ENCODE measurements at places on chromosomes 6 and 20. TPM values are rescaled to one million over a fixed set of nuclear protein-coding genes. Genes with fewer than 3 reads are reported as not detected.
A peak's percentile ranks its signal among the peaks of the same experiment; 100 is the strongest.

DNA sequence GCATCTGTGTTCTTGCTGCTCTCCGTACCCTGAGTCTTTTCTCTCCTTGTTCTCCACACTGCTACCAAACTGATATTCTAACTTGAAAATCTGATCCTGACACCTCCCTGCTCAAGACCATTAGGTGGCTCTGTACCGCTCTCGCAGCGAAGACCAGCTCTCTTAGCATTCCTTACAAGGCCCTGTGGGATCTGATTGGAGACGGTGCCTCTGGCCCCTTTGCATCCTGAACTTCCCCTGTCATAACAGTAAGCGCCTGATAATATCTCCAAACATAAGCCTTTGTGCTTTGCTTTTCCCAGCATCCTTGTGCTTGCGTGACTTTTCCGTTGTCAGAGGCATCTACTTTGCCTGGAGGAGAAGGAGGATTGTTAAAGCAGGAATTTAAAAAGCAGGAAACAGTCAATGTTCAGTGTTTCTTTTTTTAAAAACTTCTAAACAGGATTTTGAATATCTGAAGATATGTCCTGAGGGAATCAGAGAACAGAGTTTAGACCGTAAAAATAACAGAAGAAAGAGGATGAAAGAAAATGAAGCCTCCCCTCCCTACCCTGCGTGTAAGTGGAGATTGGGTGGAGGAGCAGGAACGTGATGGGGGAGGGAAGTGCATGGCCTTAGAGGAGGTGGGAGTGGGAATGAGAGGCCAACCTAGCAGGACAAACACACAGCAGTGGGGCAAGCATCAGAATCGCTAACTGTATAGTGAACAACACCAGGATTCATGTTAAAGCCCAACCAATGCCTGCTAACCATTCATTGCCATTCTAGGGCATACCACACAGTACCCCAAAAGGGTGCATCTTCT lies 89.2 kb upstream of the STMND1 start:
- peak; percentile 54 for DNase-seq

- DNase-seq = no peak
These were observed 65.6 kb downstream of the PLG start for GRCh38 chr6:160767647-160768019.

DNA sequence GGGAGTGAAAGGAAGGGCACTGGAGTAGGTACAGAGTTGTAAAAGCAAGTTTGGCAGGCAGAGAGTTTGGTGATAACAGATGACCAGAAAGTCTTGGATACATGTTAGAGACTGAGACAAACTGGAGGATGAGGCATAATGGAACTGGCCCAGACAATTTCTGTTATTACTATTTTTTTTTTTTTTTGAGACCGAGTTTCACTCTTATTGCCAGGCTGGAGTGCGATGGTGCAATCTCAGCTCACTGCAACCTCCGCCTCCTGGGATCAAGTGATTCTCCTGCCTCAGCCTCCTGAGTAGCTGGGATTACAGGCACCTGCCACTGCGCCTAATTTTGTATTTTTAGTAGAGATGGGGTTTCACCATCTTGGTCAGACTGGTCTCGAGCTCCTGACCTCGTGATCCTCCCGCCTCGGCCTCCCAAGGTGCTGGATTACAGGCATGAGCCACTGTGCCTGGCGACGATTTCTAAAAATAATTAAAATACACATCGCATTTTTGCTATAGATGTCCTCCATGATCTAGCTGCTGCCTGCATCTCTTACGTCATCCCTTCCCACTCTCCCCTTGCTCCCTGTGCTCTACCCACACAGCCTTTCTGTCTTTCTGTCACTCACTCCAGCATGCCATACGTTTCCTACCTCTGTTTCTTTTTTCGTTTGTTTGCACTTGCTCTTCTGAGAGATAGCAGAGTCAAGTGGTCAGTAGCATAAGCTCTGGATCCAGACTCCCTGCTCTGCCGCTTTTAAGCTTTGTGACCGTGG lies 23.5 kb downstream of the MAPK14 start:
- no peak for DNase-seq

GRCh38 chr6:150334790-150335783 lies 33.7 kb upstream of the IYD start:
- peak; percentile 59 for DNase-seq

GRCh38 chr6:97215157-97215769 lies 67.8 kb downstream of the MMS22L start:
- peak; percentile 76 for DNase-seq

DNA sequence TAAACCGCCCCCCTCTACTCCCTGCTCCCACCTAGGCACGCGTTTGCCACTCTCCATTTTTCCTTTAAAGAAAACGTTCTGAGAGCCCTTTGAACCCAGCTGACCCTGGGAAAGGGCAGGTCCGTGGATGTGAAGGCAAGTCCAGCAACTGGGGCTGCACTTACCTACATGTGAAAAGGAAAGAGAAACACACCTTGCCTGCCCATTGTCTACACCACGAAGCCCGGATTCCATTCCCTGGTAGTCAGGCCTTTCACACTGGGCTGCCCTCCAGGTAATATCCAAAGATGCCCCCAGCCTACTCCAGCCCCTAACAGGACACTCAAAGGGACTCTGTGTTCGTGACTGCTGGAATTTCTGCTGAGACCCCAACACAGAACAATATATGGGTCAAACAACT lies 94.4 kb downstream of the CD83 start:
- DNase-seq = no peak

- DNase-seq = no peak
These were observed 213.1 kb downstream of the PREX1 start for GRCh38 chr20:48614593-48615274.

GRCh38 chr20:50152394-50153152 lies 950 bp downstream of the PEDS1 start:
- DNase-seq = no peak

DNA sequence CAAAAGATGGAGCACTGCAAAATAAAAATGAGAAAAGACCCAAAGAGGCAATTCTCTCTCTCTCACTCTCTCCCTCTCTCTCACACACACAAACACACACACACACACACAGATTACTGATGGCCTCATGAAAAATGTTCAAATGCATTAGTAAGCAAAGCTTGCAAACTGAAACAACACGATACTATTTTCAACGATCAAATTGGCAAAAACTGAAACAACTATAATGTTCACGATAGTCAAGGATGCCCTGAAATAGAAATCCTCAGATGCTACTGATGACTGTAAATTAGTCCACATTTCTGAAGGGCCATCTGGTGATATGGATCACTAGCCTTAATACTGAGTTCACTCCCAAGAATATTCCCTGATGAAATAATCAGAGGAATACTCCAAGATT lies 100.8 kb downstream of the TRERF1 start:
- no peak for DNase-seq

DNA sequence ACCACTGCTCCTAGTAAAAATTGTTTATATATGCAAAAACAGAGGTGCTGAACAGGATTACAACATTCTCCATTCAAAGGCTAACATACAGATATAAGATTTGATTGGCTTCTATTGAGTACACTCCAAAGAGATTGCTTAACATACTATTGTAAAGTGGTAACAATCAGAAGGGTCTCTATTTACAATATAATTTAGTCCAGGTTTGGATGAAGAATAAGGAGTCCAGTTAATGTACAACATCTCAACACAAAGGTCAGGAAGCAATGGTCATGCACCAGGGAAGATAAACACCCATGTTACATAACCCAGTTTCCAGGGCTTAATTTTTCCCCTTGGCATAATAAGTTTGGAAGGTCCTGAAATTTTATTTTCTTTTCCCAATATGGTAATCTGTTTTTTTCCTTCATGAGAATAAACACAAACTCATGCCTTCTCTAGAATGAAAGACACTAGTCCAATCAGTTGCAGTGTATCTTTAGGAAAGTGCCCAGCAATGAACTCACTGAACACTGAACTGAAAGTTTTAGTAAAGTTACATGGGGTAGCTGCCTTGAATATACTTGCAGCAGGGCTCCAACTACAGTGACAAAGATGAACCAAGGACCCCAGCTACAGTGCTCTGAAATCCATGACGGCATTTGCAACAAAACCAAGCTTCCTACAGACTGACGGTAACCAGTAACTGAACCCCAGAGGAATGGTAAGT lies 255.3 kb upstream of the GJE1 start:
- DNase-seq = no peak

DNA sequence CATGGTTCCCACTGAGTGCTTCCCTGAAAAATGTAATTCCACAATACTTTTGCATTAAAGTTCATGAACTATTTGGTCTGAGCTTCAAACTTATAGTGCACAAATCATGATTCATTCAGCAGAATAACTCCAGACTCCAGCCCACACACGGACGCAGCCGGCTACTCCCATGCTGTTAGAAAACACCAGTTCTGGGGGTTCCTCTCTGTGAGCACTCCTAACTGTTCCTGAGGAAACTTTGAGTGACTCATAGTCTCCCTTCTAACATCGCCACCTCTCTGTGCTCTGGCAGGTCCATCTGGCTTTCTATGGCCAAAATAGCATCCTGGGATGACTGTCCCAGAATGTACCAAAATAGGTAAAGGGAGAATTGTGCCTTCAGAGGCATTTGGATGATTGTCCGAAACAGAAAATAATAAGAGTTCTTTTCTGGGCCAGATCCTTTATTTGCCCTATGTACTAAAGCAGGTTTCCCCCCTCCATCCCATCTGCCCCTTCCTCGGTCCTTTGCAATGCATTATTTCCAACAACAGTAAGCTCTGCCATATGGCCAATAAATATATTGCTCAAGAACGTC lies 32.3 kb upstream of the LY86 start:
- no peak for DNase-seq

DNA sequence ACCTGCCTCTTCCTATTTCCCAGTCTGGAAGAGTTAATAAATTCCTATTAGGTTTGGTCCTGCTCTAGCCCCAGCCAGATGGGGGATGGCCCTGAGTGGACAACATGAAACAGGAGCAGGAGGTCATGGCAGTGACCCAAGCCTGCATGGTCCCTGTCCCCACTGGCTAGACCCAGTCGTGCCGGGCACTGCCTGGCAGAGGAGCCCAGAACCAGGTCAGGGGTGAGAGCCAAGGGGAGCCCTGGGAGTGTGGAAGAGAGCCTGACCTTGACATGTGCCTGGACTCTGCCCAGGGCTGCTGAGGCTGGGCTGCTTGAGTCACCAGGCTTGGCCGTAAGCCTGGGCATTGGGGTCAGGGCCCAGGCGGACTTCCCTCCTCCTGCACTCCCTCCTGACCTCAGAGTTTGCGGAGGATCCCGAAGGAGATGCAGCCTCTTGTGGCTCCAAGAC lies 3.6 kb downstream of the AVP start:
- no peak for DNase-seq

DNA sequence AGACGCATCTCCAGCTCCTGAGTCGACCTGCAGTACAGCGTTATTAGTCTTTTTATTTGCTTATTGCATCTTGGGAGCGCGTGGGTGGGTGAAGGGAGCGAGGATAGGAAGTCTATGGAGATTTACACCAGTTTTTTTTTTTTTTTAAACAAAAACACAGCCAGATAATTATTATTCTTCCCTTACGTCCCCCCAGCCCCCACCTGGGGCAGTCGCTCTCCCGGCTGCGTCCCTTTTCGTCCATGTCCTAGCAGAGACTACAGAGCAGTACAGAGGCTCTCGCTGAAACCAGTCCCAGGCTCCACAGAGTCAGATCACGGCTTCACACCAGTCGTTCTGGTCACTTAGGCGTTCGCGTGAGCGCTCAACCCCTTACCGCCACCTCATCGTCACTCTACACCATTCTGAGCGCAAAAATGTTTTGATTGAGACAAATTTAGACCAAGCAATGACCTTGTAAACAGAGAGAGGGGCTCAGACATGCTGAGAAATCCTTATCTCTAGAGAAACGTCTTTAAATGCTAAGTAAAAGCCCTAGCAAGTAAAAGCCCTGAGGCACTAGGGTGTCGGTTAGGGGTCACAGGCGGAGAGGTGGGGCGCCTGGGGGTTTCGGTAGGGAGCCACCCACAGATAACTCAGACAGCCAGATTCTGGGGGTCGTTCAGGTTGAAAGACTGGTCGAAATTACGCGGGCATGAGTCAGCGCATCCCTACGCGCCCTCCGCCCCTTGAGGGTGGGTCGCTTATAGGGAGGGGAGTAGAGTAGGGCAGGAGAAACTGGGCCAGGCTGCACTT lies 975 bp upstream of the PPT2 start:
- peak; percentile 70 for DNase-seq

DNA sequence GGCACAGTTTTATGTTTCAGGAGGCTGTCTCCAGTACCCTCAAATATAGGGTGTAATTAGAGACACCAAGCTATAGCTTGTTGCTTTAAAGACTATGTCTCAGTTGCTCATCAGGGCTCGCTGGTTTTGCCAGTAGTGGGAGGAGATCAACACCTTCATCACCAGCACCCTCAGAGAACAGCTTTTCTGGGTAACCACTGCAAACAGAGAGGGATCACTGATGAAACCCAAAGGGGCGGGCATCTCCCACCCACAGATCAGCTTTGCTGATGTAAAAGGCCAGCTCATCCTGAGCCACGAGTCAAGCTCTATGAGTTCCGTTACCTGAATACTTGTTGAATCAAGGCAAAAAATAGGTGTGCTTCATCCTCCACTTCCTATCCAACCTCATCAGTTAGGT lies 187.7 kb downstream of the AIG1 start:
- no peak for DNase-seq

DNA sequence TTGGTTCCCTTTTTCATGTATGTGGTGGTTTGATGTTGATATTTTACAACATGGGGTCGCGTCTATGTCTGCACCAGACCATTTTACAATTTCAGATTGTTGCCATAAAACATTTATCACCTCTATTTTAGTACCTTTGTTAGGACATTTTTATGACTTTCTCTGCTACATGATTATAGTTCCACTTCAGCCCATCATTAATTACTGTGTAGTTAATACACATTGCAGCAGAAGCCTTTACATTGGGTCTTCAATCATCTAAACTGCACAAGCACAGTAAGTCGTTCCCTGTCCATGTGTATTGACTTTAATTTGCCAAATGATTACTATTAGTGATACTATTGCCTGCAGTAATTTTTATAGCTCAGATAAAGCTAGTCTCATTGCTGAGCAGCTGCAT lies 15.7 kb upstream of the TMEM217 start:
- no peak for DNase-seq

ATP6V1G2 gene
- total RNA-seq = 8.8 TPM

PTGIS gene
- total RNA-seq = 31.3 TPM

BHLHE23 gene
- total RNA-seq = 0.22 TPM

PAK5 gene
- total RNA-seq = 1.6 TPM

ULBP2 gene
- not detected for total RNA-seq

BLCAP gene
- total RNA-seq = 46.4 TPM

LIN28B gene
- 165 TPM for total RNA-seq

COL20A1 gene
- 0.37 TPM for total RNA-seq

CDSN gene
- not detected for total RNA-seq

BMP6 gene
- 0.37 TPM for total RNA-seq

MICB gene
- total RNA-seq = 8.1 TPM

OR2B6 gene
- not detected for total RNA-seq

TAF4 gene
- 9.9 TPM for total RNA-seq

All from neural progenitor cell (in vitro differentiated cells).